Cerebellar cortex (tissue), 1 donor: ENCODE measurements at places on chromosomes 5 and 9.

DNA sequence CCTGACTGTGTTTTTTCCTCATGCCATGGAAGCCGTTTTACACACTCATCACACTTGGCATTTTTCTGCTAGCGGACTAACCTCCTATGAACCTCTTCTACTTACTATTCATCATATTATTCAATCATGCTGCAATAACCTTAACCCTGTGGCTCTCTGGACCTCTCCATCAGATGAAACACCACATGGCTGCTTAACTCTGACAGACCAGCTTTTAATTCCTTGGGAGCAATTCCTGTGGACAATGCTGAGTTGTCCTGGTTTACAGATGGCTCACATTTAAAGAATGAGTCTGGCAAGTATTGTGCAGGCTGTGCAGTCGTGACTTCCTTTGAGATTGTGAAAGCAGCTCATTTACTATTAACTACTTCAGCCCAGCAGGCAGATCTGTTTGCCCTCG is 9.0 kb downstream of the OR1J1 start:
- no peak for DNase-seq

GRCh38 chr9:104868687-104869404 is 59.1 kb downstream of the ABCA1 start:
- DNase-seq = no peak

DNA sequence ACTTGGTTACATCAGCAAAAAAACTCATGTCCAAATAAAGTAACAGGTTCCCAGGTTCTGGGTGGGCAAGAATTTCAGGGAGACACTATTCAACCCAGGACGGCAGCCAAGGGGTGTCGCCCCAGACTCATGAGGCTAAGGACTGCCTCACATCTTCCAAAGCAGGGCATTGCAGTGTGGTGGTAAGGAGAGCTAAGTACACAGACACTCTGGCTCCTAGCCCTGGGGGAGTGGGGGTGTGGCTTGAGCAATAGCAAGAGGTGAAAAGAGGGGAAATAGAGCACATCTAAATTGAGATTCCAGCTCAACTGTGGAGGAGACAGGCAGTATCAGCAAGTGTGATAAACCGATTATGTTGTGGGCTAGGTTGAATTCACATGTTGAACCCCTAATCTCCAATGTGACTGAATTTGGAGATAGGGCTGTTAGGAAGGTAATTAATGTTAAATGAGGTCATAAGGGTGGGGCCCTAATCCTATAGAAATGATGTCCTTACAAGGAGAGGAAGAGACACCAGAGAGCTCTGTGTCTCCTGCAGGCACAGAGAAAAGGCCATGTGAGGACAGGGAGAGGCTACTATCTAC is 49.9 kb upstream of the MARCHF11 start:
- no peak for DNase-seq

DNA sequence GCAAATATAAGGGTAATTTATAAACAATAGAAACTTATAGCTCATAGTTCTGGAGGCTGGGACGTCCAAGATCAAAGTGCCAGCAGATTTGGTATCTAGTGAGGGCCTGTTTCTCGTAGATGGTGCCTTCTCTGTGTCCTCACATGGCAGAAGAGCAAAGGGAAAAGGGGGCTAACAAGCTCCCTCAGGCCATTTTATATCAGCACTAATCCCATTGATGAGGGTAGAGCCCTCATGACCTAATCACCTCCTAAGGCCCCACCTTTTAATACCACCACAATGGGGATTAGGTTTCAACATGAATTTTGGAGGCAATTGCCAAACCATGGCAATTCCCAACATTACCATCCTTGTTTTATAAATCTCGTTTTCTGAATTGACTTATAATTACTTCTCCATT is 259.8 kb downstream of the ARRDC3 start:
- DNase-seq = no peak

GRCh38 chr9:82196622-82197441 is 208.3 kb downstream of the SPATA31D1 start:
- no peak for DNase-seq

DNA sequence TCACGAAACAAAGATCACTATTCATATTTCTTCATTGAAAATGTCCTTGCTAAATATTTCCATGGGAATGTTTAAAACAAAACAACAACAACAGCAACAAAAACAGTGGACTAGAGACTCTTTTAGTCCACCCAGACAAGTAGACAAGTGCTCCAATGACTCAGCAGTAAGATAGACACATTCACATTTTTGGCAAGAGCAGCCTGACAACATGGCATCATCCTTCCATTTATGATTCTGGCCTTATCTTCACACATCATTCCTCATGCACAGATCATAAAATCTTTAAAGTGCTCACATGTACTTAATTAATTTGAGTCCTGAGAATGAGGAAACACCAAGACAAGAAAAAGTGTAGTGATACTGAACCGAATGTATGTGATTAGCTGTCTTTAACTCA is 132.6 kb upstream of the PDE4D start:
- DNase-seq = no peak

GRCh38 chr5:149271716-149272563 is at the start of gene AFAP1L1:
TSS of gene AFAP1L1 (plus strand) at chr5:149271859. CDS start at chr5:149271969, 110 bp downstream.
- DNase-seq = peak; percentile 23

- DNase-seq = peak; percentile 19
These were observed 107.0 kb downstream of the ZNF354C start for GRCh38 chr5:179166886-179167841.

DNA sequence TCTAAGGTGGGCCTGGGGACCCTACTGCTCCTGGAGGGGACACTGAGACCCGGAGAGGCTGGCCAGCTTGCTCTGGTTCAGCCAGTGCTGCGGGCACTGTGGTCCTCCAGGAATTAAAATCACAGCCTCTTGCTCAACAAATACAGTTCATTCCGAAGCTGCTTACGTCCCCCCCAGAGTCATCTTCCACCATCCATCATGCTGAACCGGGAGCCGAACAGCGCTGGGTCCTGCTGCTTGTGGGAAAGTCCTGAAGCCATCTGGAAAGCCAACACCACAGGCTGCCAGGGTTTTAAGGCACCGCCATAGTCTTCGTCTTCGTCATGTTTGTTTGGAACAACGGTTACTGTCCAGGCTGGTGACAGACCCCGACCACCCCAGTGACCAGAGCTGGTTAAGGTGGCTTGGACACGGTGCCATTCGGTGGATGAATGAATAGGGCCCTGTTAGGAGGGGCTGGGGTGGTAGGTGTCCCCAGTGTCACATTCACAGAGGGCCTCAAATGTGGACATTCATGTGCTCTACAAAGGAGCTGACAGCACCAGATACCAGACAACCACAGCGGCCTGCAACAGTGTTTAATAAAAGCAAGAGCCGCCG is 81.6 kb upstream of the PHYKPL start:
- no peak for DNase-seq

- DNase-seq = no peak
These were observed 138.5 kb upstream of the TYRP1 start for GRCh38 chr9:12554636-12555035.

GRCh38 chr5:154945695-154946301 is 4.9 kb downstream of the MRPL22 start:
- peak; percentile 17 for DNase-seq

- DNase-seq = no peak
These were observed 55.1 kb upstream of the KDM4C start for GRCh38 chr9:6702707-6703106.

GRCh38 chr5:179906795-179907555 is 722 bp downstream of the TBC1D9B start:
- DNase-seq = peak; percentile 30

GRCh38 chr5:66892716-66893115 is 296.5 kb downstream of the MAST4 start:
- no peak for DNase-seq

DNA sequence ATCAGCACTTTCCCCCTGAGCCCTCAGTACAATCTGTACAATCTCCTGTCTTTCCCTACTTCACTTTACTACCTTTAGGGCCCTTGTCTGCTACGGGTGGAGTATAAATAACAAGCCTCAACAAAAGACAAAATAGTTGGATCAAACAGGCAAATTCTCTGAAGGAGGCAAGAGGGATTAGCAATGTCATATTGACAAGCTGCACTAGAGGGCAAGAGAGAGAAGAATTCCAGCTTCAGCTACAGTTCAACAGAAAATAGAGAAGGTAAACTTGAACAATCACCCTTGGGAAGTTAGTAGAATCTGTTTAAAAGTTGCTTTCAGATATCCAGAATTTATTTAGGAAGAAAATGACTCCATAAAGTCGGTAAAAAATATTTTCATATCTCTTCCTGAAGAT is 68.4 kb upstream of the IZUMO3 start:
- DNase-seq = no peak

DNA sequence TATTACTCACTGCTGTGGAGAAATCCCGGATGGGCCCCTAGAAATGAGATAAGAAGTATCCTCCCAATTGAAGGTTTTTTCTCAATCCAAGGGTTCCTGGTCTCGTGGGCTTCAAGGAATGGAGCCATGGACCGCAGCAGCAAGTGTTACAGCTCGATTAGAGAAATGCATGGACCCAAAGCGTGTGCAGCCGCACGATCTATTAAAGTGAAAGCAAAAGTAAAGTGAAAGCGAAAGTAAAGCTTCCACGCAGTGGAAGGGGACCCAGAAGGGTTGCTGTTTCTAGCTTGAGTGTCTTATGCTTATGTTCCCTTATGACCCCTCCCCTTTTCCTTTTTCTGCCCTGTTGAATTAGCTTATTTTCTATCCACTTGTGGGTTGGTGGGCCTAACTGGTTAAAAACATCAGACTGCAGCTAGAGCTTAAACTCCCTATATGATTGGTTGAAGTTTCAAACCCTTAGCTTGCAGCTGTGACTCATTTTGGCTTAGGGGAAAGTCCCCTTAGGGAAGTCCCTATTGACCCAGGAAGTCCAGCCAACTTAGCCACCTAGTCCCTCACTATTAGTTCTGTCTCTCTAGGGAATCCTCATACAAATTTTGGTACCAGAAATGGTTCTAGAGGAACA is 1111.8 kb downstream of the TAF11L14 start:
- DNase-seq = no peak

DNA sequence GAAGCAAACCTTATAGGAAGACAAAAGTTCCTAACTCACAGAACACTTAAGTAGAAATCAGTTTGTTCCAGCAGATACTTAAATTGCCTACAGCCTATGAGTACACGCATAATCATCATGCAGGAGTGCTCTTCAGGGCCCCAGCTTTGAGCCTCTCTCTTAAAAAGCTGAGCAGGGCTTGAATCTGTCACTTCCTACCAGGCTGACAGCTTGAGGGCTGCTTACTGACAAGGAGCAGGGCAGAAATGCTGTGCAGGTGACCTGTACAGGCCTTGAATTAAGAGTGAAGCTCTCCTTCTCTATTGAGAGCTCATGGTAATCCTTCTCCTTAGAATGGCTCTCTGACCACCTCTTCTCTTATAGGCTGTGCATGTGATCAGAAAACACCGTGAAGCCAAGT is 66.5 kb upstream of the MAST4 start:
- DNase-seq = no peak

DNA sequence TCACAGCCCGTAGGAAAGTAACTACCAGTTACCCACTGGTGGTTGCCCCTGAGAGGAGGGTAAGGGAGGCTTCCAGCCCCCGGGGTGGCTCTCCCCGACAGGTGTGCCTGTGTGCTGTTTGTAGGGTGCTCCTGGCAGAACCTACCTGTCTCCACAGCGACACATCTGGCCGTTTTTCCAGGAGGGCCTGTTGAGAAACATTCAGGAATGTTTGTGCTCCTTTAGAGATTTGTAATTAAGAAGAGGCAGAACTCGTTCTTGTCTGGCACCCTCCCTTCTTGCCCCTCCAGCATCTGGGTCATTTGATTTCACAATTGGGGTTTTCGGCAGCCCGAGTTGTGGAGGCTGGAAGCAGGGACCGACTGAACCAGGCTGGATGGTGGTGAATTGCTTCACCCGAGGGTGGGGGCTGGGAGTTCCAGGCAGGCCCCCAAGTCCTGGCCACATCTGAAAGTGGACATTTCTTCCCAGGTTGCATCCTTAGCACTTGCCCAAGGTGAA is 74.2 kb downstream of the WWC1 start:
- no peak for DNase-seq

DNA sequence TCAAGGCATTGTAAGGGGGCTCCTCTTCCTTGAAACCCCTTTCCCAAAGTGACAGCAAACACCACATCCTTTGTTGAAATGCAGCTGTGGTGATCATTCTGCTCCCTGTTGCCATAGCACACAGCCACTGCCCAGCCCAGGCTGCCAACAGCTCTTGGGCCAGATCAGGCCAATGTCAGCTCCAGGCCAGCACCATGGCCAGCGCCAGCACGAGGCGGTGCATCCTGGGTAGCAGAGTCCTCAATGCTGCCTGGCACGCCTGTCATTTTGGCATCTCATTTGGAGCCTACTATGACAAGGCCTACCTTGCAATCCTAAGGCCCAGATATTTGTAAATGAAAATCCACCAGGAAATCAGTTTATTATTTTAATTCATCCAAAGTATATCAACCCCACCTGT is 390.6 kb downstream of the DNAH5 start:
- DNase-seq = no peak

GRCh38 chr5:72355706-72356299 is 35.6 kb downstream of the PTCD2 start:
- peak; percentile 66 for DNase-seq

GRCh38 chr9:86939321-86939720 is 8.0 kb downstream of the GAS1 start:
- no peak for DNase-seq

DNA sequence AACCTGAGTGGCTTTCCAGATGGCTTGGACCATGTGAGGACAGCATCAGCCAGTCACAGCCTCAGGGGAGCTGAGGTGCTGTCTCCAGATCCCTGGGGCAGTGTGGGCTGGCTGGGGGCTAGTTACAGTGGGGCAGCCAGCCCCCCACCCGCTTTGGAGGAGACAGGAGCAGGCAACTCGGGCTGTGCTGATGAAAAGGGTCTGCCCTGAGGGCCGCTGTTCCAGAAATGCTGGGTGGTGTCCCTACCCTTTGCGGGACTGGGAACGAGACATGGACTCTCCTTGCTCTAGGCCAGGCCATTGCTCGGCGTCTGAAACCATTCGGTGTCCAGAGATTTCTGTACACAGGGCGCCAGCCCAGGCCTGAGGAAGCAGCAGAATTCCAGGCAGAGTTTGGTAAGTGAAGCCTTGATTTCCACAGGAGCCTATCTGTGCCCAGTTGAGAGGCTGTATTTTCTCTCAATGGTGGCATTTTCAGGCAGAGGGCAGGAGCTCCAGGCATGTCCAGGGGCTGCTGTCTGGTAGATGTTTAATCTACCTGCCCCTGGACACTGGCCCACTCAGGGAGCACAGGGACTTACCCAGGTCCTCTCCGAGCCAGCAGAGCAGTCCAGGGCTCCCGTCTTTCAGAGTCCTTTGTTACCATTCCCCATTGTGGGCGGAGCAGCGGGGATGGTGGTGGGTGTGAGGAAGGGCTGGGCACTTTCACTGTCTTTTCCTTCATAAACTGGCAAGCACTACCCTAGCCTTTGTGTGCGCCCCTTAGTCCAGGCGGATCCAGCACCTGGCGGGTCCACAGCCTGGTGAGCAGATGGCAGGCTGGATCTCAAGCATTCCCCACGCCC is 7.2 kb downstream of the GRHPR start:
- DNase-seq = no peak

GRCh38 chr9:124356745-124357390 is 58.4 kb downstream of the PSMB7 start:
- no peak for DNase-seq

GRCh38 chr5:1182360-1182632 is 19.1 kb upstream of the SLC6A19 start:
- no peak for DNase-seq

- no peak for DNase-seq
These were observed 94.4 kb downstream of the GLDC start for GRCh38 chr9:6551136-6551535.

GRCh38 chr9:104795082-104795481 is 31.2 kb downstream of the NIPSNAP3B start:
- no peak for DNase-seq

- no peak for DNase-seq
These were observed 45.5 kb downstream of the TMEM215 start for GRCh38 chr9:32828861-32829260.
